ENCODE measurements at places on chromosomes 12 and 14.

- no peak for DNase-seq
Measured at GRCh38 chr12:87047691-87048090, 791.5 kb upstream of the MGAT4C start.

DNA sequence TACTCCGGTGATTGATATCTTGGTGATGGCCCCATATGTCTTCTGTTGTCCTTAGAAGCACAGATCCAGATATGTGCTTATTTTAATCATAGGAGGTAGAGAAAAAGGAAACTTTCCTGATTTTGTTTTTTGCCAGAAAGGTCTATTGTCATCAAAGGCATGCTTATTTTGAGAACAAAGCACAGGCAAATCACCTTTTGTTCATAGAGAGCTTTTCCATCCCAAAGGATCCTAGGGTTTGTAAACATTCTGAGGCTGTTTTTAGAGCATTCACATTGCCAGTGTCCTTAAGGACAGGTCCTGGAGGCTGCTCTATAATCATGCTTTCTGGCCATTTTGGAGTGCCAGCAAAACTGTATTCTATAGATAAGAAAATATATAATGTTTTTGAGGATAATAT, 148.5 kb upstream of the SEL1L start:
- DNase-seq = no peak

DNA sequence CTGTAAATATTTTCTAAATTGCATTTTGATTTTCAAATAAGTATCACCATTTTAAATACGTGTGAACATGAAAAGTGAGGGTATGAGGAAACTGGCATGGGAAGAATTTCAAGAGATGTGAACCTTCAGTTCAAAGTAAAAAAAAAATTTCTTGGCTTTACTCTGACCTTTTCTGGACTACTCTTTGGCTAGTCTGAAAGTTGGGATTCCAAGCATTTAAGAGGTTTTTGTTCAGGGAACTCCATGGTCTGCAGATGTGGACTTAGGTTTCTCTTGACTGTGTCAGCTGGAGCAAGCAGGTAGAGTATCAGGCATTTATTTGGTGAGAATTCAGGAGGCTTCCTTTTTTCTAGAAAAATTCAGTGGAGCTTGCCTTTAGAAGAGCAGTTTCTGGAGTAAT, 311.6 kb downstream of the LRIG3 start:
- DNase-seq = no peak

GRCh38 chr12:11162502-11162901, 8.5 kb upstream of the SMIM10L1 start:
- DNase-seq = no peak

DNA sequence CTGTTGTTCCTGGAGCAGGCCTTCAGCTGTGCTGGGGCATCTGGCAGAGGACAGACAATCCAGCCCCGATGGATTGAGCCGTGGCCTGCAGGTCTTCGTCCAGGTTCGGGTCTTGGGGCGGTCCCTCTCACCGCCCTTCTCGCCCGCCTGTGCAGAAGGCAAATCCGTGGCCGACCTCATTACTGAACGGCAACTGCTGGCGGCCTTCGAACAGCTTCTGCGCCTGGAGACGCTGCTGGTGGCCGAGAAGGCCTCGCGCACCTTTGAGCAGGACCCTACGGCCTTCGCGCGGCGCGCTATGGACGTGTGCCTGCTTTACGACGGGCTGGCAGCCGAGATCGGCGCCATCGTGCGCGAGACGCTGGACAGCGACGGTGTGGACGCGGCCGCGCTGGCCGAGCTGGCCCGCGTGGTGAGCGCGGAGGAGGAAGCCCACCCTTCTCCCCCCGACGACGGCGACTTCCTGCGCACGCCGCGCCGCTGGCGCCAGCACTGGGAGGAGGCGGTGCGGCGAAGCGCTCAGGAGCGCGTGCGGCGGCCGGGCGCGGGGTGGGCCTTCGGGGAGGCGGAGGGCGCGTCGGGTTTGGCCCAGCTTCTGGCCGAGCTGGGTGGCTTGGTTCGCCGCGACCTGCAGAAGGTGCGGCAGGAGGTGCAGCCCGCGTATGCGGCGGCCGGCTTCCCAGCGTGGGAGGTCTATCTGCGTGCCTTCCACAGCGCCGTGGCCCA, 7.6 kb downstream of the EXOC3L4 start:
- no peak for DNase-seq

GRCh38 chr14:65141523-65141922, 39.2 kb upstream of the MAX start:
- DNase-seq = no peak

- no peak for DNase-seq
Measured at GRCh38 chr12:65728455-65728847, 95.8 kb upstream of the HMGA2 start.

- DNase-seq = no peak
Measured at GRCh38 chr14:33634631-33635030, 316.2 kb downstream of the EGLN3 start.

All from activated T-cell treated with anti-CD3 and anti-CD28 coated beads, Interleukin-2, amount 50 U/mL, for 1 hour (primary cell).